Peyer's patch (tissue), 4 donors: ENCODE measurements at places on chromosomes 13 and 19. TPM values are rescaled to one million over a fixed set of nuclear protein-coding genes. Genes with fewer than 3 reads are reported as not detected.

GRCh38 chr19:30968210-30968609 is 381.0 kb downstream of the TSHZ3 start:
- H3K4me3 ChIP-seq, result no peak overlapping the region
- no peak for DNase-seq
- H3K36me3 ChIP-seq, result no peaks in the 10 kb centered on the region
- H3K27me3 ChIP-seq, result no peaks in the 10 kb centered on the region

DNA sequence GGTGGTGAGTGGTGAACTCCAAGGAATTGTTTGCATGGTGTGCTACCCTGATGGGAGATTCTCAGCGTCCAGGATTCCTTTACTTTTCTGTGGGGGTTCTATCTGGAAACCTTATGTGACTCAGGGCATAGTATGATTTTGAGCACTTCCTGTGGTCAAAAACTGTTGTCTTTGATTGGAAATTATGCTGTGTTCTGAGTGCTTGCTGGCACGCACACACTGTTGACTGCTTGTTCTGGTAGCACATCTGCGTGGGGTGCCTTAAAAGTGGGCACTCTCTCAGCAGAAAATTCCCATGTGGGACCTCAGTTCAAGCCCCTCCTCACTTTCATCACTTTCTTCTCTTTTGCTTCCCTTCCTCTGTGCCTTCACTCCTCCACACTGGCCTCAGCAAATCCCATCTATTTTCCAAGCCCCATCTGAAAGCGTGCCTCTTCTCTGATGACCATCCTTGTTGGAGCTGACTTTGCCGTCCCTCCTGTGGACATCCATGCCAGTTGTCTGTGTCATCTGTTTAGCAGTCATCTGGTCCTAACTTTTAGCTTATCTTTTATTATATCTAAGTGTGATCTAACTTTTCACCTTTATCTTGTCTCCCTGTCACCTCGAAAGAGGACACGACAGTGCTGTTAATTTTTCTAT is 56.4 kb upstream of the NPAS1 start:
- no peaks in the 10 kb centered on the region for H3K27me3 ChIP-seq
- no peak overlapping the region for H3K27ac ChIP-seq
- DNase-seq, result no peak
- H3K36me3 ChIP-seq, result no peaks in the 10 kb centered on the region

DNA sequence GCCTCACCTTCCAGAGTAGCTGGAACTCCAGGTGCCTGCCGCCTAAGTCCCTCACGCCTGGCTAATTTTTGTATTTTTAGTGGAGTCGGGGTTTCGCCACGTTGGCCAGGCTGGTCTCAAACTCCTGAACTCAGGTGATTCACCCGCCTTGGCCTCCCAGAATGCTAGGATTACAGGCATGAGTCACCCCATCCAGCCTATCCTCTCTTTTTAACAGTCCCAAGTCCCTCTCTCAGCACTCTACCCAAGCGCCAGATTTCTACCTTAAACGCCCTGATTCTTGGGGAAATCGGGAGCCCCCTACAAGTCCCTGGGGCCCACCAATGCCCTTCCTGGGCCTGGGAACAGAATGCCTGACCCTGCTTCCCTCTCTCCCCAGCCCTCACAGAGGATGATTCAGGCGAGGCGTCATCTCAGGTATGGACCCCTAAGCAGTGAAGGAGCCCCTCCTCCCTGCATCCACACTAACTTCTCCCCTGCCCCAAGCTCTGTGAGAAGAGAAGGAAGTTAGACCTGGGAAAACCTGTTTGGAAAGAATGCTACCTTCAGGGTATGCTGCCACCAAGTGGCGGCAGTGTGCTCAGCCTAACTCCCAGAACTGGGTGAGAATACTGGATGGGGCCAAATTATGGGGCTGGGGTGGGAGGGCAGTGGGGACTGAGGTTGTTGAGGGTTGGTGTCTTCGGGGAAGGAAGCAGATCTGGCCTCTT is 20.8 kb upstream of the EBI3 start:
- no peaks in the 10 kb centered on the region for H3K4me1 ChIP-seq
- no peak overlapping the region for H3K27ac ChIP-seq
- H3K27me3 ChIP-seq, result no peaks in the 10 kb centered on the region
- no peaks in the 10 kb centered on the region for H3K36me3 ChIP-seq

Gene SIGLEC11
- total RNA-seq, result 0.94 TPM

DNA sequence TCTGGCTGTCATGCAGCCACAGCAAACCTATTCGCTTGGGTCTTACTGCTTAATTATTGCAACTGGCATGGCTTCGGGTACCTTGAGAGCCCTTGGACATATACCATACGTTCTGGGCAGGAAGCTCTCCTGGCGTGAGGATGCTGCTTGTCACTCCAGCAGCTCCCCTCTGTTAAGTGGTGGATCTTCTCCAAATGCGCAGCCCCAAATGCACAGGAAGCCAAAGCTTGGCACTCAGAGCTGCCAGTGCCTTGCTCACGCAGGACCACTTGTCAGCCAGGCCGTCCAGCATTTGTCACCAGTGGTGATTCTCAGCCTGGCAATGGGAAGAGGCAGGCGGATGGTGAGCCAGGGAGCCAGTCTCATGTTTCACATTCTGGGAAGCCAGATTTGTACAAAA is 158.6 kb downstream of the KATNAL1 start:
- no peaks in the 10 kb centered on the region for H3K27me3 ChIP-seq
- peak overlapping the region; percentile 61 for H3K27ac ChIP-seq
- no peak for DNase-seq
- no peaks in the 10 kb centered on the region for H3K4me1 ChIP-seq
